ENCODE measurements at places on chromosomes 5 and 9.

GRCh38 chr5:98631311-98632054 is 142.0 kb upstream of the RGMB start:
- peak; percentile 82 for DNase-seq

- peak; percentile 6 for DNase-seq
These were observed 39.0 kb downstream of the ITK start for GRCh38 chr5:157219491-157220271.

DNA sequence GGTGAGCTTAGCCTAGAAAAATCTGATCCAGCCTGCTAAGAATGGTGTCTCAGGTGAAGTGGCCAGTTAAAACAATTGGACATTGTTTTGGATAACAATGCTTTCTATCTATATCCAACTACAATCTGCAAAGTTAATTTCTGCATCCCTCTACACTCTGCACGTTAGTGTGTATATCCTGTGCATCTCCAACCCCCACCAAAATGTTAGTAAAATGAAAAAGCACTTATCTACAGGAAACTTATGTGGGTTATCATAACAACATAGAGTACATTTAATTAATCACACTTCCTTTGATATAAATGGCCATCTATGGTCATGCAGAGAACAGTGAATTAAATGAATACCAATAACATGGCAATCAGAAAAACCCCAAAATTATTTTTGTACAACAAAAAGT is 158.7 kb downstream of the NFIB start:
- DNase-seq: no peak

DNA sequence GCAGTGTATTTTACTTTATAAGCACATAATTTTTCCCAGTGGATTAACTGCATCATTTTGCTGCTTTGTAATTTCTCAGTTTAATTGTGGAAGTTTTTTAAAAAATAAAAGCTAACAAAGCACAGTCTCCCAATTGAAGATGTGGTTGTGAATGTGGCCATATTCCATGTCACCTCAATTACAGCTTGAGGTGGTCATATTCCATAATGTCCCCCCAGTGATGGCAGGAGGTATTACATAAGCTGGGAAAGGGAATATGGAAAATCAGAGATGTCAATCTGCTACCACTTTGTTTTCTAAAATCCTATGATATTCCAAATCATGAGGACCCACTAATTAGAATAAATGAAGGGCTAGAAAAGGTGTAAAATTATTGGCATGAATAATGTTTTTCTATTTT is 1672.0 kb upstream of the CDH9 start:
- DNase-seq: no peak

DNA sequence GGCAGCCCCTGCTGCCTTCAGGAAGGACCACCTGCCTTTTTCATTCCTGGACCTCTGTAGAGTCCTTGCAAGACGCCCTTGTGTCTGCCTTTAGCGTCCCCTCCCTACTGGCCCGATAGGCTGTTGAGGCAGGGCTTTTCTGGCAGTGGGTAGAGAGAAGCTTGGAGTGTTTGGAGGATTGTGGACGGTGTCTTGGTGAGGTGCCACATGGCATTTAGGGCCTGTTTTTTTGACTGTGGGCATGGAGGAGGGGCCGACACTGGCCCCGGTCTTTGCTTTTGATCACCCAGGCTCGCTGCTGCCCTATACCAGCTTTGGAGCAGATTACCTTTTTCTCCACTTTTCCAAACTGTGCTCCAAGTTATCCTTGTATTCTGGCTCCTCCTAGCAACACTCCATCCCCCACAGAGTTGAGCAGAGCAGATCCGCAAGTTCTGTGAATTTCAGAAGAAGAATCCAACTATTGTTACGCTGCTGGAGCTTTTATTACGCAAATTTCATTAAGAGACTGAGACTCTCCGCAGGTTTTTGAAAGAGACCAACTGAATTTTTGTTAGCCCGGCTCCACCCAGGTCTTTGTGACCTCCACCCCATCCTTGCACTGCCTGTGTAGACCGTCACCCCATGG is 34.8 kb upstream of the PRDM12 start:
- DNase-seq: no peak

Data from fibroblast of gingiva (primary cell).